ENCODE measurements at places on chromosomes 4 and X.

- no peak for DNase-seq
Measured at GRCh38 chr4:8163026-8163425, 4.4 kb upstream of the ABLIM2 start.

GRCh38 chrX:135453381-135453780 is 31.6 kb downstream of the SMIM10L2A start:
- DNase-seq, result no peak

DNA sequence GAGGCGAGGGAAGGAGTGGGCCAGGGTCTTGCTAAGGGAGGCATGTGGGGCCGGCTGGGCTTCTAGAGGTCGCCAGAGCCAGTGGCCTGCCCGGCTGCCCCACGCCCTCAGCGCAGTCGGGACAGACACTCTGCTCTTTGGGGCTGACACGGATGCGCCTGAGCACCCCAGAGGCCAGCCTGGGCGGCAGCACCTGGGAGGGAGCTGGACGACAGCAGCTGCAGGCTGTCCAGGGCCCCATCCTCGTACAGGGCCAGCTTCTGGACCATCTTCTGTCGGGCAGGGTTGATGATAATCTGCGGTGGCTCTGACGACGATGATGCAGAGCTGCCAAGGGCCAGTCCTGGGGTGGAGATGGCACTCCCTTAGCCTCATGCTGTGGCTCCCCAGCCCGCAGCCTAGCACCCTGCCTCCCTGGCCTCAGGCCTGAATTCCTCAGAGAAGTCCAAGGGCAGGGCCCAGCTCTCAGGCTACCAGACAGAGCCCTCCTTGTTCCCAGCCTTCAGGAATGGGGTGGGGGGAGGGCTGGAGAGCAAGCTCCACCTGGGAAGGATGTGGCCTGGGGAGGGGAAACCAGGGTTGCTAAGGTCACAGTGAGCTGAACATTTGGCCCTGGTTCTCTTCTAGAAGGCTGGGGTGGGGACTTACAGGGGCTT is 7.2 kb downstream of the IRAK1 start:
- no peak for DNase-seq

GRCh38 chrX:37787423-37787869 is 7.6 kb downstream of the CYBB start:
- DNase-seq, result no peak

GRCh38 chrX:47960406-47960805 is 43.4 kb downstream of the ZNF182 start:
- no peak for DNase-seq

- no peak for DNase-seq
Measured at GRCh38 chrX:7904562-7904961, 22.7 kb downstream of the PNPLA4 start.

All from thoracic aorta (tissue), 2 donors.